ENCODE measurements at places on chromosomes 12 and 14. TPM values are rescaled to one million over a fixed set of nuclear protein-coding genes. Genes with fewer than 3 reads are reported as not detected.

GPRC5D gene
- not detected for total RNA-seq

PTHLH gene
- 0.26 TPM for total RNA-seq

SLC25A21 gene
- 0.50 TPM for total RNA-seq

IRF2BPL gene
- 36.0 TPM for total RNA-seq

GRCh38 chr12:2016862-2017545, 12.7 kb upstream of the DCP1B start:
- DNase-seq = no peak

- DNase-seq = no peak
Measured at GRCh38 chr14:50049093-50049492, 67.3 kb downstream of the VCPKMT start.

DNA sequence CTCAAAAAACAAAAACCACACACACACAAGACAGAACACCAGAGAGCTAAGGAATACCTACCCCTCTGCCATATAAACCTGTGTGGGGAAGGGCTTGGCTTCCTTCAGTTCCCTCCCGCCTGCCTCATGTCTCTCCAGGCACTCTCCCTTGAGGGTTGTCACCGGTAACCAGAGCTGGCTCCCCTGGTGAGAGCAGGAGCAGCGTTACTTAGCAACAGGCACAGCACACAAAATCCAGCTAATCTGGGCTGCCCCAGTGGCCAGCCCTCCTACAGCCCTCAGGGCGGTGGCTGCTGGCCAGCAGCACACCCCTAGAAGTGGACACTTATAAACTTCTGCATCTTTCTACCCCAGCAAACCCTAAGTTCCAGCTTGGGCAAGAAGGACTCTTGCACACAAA, 21.6 kb upstream of the NR4A1 start:
- DNase-seq = no peak

DNA sequence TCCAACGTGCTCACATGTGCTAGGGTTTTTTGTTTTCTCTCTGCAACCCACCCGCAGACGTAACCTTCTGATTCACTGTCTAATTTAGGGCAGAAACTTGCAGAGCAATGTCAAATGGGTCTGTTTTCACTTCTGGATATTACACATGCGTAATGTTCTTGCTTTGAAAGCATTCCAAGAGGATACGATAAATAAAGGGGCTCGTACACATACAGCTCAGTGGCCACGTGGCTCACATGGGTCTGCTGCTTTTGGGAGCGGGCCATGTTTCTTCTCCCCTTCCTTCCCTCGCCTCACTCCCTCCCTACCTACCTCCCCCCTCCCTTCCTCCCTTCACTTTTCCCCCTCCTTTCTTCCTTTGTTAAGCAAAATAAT, 23.4 kb downstream of the CACNA1C start:
- DNase-seq = peak; percentile 90

DNA sequence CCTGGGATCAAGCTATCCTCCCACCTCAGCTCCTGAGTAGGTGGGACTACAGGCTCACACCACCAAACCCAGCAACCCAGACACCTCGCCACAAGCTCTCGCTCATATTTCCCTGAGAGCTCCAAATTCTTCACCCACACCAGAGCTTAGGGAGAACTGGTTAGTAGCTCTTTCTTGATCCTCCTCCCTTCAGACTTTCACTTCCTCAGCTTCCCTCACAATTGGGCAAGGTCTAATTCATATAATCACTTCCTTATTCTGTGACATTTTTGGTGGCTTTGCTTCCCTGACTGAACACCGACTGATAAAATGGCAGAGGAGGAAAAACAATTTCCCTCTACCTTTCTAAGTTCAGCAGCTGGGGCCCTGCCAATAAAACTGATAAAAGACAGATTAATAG, 88.5 kb downstream of the GXYLT1 start:
- no peak for DNase-seq

- no peak for DNase-seq
Measured at GRCh38 chr12:2666411-2666810, 128.4 kb upstream of the FKBP4 start.

- DNase-seq = no peak
Measured at GRCh38 chr12:116955382-116956021, 44.8 kb downstream of the FBXW8 start.

DNA sequence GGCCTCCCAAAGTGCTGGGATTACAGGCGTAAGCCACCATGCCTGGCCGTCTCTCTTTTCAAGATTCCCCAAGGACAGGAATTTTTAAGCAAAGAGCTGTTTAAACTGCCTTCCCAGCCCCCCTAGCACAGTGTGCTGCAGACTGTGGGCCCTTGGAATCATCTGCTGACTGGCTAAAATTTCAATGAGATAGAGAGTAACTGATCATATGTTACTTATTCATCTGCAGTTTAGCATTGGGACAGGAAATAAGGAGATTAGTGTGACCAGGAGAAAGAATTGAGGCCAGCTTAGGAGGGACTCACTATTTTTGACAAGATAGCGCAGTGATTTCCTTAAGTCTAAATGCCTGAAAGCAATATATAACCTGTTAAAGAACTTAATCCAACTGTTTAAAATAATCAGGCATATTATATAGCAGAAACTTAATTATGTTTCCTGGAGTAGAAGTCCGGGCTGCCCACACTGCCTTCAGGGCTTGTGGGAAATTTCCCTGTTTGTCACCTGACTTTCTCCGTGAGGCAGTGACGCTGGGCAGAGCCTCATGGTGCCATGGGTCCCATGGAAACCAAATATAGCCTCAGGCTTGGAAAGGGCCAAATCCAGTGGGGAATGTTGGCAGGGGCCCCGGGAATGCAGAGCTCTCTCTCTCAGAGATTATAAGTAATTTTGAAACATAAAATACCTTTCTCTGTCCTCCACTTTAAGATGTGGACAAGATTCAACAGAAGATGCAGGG, 22.8 kb upstream of the CEBPE start:
- peak; percentile 30 for DNase-seq

DNA sequence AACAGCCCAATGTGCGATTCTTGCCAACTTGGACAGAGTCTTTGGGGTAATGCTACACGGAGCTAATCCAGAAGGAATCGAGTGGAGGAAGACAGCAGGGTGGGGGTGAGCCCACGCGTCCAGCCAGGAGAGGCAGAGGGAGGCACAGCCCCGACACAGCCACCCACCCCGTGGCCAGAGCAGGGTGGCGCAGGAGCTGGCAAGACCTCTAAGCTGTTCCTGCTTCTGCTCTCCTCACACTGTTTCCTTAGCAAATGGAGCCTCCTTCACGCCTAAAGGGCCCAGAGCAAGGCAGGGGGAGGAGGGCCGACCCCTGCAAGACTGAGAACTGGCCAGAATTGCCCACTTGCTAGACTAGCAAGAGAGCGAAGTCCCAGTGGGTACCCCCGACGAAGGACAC, 91.5 kb downstream of the FBXL14 start:
- DNase-seq = no peak

- peak; percentile 6 for DNase-seq
Measured at GRCh38 chr14:64053694-64054669, 201.2 kb downstream of the SYNE2 start.

- DNase-seq = no peak
Measured at GRCh38 chr14:77309131-77309530, 11.6 kb downstream of the POMT2 start.

GRCh38 chr12:2535583-2536204, 259.1 kb upstream of the FKBP4 start:
- no peak for DNase-seq

GRCh38 chr14:91898372-91898771, 31.0 kb upstream of the TC2N start:
- DNase-seq = peak; percentile 25

- peak; percentile 55 for DNase-seq
Measured at GRCh38 chr12:110846615-110847566, at the start of gene CCDC63. Gene CCDC63, plus strand, starts transcription at chr12:110846987. Its CDS starts 5,968 bp downstream, at chr12:110852955.

DNA sequence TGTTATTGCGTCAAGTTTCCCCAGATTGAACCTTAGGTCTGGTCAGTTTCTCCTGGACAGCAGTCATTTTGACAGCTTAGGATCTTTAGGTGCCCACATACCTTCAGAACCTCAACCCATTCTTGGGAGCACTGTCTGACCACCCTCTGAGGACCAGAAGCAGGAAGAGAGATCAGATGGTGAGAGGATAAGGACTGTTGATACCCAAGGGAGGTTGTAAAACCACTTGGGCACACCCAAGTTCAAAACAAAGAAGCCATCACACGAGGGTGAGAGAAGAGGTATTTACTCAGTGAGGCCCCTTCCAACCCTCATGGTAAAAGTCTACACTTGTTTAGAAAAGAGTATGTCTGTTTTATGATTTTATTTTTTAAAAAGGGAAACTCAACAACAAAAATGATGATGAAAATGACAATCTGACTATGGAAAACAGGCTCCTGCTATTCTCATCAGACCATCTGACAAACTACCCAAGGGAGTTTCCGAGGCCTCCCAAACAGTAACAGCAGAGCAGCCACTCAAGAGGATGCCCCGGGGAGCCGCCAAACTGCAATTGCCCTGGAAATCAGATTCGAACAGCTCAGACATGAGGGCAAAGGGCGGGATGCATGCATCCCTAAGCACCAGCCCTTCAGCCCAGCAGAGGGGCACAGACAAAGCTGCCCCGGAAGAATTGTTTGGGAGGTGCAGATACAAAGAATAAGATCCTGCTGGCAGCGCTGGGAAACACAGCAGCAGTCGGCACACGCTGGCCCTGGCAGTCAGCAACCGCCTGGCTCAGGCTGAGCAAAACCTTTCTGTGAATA, 162.6 kb upstream of the PLEKHG7 start:
- no peak for DNase-seq

DNA sequence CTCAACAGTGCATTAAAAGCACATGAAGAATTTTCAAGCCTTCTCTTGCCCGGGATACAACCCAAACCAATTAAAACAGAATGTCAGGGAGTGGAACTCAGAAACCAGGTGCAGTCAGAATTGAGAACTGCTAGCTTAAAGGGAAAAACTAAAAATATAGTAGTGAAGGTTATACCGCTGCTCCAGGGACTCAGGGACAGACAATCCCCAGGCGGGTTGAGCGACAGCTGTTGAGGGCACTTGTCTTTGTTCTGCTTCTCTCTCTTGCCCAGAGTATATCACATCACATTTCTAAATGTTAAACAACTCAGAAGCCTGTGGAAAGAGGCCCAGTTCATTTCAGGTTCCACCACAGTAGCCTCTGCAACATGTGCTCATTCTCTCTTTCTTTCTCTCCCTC, 93.1 kb downstream of the SLC5A8 start:
- DNase-seq = no peak

DNA sequence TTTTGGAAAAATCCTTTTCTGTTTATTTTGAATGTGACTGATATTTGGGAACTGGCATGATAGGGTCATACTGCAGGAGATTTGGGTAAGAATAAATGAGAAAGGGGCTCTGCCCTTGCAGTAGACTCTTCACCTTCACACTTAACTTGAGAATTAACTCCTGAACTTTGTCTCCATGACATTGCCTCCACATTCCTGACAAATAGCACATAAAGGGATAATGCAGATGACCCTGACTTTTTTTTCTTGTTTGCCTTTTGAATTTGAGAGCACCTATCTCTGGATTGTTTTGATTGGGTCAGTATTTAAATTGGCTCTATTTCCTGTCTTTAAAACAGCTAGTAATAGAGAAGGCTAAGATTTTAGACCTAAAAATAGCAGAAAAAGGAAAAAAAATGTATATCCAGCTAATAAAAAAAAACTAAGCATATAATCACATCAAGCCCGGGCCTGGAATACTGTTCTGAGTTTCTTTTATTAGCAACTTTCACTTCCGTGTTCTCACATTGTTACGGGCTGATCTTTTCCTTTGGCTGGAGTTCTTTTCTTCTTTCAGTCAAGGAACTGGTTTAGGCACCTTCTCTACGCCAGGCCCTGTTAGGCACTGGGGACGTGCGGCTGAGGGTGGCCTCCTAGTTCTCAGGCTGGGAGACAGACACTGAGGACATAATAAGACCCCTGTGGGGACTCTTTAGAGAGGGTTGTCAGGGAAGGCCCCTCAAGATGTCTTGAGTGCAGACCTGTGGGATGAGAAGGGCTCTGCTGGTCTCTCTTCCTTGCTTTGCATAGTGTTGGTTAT, 53.1 kb upstream of the GNPNAT1 start:
- no peak for DNase-seq

- DNase-seq = no peak
Measured at GRCh38 chr12:115074617-115075016, 390.6 kb upstream of the TBX3 start.

DNA sequence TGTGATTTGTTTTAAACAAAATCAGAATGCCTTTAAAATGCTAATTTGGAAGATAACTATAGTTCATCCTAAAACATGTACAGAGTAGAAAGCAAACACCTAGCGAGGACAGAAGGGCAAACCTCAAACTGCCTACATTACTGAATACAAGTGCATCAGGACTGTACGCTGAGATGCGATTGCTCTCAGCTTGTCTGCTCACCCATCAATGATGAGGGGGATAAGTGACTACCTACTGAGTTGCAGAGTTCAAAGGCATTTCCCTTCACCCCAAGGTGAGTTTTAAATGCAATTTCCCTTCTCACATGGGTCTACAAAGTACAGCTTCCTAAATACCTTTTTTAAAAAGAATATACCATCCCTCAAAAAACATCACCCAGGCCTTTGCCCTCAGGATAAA, 52.9 kb downstream of the PHLDA1 start:
- DNase-seq = no peak

DNA sequence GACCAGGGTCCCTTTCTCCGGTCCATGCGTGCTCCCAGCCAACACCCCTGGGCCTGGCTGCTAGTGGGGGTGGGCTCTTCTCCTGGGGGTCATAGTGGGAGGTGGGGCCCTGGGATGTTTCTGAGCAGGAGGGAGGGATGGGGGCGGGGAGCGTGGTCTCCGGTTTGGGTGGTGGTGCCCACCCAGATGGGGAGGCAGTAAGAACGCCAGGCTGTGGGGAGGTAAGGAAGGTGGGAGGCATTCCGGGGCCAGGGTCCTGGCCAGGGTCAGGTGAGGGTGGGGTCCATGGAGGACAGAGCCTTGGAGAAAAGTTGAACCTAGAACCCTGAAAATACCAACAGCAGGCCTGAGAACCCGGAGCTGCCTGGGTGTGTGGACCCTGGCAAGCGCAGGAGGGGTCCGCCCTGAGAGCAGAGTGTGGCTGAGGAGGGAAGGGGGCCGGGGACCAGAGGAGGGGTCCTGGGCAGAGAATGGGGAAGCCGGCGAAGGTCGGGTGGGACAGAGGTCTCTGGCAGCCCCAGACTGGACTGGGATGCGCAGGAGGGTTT, 5.7 kb downstream of the CRIP2 start:
- DNase-seq = no peak
